A549 (cell line): ENCODE measurements at places on chromosomes 6 and 20.
A peak's percentile ranks its signal among the peaks of the same experiment; 100 is the strongest.

DNA sequence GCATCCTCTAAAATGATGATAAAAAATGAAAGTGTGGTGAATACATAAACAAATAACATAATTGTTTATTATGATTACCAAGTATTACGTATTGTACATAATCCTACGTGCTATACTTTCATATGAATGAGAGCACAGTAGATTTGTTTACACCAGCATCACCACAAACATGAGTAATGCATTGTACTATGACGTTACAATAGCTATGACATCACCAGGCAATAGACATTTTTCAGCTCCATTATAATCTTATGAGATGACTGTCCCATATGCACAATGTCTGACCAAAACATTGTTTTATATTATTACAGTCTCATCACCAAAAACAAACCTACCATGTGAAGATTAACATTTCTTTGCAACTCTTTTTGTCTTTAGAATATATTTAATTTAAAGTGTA is 225.7 kb upstream of the TENT5A start:
- no peak for DNase-seq

GRCh38 chr6:20444786-20445271 is 43.1 kb downstream of the E2F3 start:
- DNase-seq, result peak; percentile 38

DNA sequence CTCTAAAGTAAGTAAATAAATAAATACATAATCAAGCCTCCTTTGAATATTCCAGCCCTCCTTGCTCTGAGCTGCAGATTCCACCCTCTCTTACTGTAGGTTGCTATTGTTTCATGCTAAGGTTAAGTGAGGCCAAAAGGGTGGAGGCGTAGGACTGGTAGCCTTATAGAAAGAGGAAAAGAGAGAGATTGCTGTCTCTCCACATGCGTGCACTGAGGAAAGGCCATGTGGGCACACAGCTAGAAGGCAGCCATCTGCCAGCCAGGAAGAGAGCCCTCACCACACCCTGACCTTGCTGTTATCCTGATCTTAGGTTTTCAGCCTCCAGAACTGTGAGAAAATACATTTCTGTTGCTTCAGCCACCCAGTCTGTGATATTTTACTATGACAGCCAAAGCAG is 87.4 kb upstream of the SHLD1 start:
- DNase-seq, result no peak

- no peak for DNase-seq
Observed at GRCh38 chr6:148998704-148999103, 251.9 kb downstream of the UST start.

- DNase-seq, result peak; percentile 33
Observed at GRCh38 chr20:13325033-13325432, 104.0 kb downstream of the ISM1 start.

DNA sequence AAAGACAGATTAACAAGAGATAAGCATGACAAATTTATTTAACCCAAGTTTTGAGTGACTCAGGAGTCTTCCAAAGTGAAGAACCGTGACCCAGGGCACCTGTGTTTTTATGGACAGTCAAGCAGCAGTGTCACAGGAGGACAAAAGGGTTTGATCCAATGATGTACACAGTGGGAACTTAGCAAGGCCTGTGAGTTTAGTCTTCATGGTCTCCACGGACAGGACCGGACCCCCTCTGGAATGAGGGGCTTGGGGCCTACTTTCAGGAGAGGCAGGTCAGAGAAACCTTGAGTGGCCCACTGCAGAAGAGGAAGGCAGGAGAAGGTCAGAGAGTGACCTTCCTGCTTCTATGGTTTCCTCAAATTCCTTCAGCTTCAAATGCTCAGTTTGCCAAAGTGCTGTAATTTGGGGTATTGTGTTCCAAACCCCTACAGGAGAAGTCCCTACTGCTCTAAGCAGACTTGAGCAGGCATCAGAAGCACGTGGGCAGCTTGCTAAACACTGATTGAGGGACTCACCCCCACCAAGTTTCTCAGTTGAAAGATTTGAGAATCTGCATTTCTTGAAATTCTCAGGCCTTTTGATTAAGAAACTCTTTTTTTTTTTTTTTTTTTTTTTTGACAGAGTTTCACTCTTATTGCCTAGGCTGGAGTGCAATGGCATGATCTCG is 26.4 kb upstream of the ZMYND8 start:
- no peak for DNase-seq

- DNase-seq, result peak; percentile 77
Observed at GRCh38 chr6:158819213-158819976, at the start of gene EZR. Gene EZR, minus strand, starts transcription at chr6:158819368. Its CDS starts 1,275 bp downstream, at chr6:158818093.

DNA sequence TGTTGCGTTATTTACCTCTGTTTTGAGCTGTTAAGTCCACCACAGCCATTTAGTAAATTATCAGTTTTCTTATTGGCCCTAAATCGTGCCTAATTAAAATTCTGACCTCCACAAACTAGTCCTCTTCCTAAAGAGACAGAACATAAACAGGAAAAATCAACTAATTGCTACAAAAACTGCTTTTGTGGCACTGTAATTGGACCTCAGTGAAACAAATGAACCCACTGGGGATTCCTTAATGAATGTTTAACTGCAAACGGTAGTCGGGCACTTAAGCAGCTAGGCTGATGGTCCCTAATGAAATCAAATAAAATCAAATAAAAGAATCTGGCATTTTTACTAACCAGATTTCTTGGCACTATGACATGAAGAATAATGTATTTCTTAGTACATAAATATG is 513.4 kb upstream of the SLC35B3 start:
- DNase-seq, result no peak

DNA sequence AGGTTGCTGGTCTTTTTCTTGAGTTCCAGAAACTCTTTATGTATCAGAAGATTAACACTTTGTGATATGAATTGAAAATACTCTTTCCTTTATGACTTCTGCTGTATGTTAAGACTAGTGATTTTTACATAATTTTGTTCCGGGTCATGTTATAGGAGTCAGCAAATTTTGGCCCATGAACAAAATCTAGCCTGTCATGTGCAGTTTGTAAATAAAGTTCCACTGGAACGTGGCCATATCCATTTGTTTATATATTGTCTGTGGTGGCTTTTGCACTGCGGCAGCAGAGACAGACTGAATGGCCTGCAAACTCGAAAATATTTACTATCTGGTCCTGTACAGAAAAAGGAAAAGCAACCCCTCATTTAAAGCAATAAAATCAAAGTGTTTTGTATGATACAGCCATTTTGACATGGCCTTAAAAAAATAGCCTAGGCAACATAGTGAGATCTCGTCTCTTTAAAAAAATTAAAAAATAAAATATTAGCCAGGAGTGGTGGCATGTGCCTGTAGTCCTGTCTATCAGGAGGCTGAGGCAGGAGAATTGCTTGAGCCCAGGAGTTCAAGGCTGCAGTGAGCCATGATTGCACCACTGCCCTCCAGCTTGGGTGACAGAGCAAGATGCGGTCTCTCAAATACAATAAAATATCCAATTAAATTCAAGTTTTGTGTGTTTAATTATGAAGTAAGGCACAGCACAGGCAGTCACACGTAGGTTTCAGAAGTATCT is 36.9 kb downstream of the SNX9 start:
- no peak for DNase-seq

DNA sequence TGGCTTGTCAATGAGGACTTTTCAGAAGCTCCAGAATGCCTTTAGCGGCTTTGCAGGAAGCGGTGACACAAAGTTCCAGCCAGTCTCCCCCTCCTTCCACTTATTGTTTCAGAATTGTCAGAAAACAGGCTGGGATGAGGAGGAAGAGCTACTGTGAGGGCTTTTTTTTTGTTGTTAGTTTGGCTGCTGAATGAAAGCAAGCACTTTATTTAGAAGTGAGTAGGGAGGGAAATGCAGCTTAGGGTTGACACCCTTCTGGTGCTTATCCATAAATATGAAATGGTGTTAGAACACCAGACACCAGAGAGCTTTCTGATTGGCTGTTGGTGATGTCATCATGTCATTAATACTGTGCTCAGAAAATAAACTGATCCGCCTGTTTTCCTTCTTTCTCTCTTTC is 251.5 kb downstream of the SOX4 start:
- DNase-seq, result no peak

GRCh38 chr6:105202486-105202885 is 22.7 kb upstream of the POPDC3 start:
- no peak for DNase-seq

- DNase-seq, result no peak
Observed at GRCh38 chr6:73985891-73986290, 289.9 kb downstream of the CD109 start.
